ENCODE measurements at places on chromosomes 11 and 22. TPM values are rescaled to one million over a fixed set of nuclear protein-coding genes. Genes with fewer than 3 reads are reported as not detected.

Gene OR8G1
- total RNA-seq = not detected

Gene HIRA
- total RNA-seq = 23.9 TPM

Gene FOLR3
- total RNA-seq = 5.5 TPM

Gene MGAT3
- total RNA-seq = 0.23 TPM

Gene CPSF7
- 12.2 TPM for total RNA-seq

Gene INS
- total RNA-seq = not detected

Gene CCDC73
- total RNA-seq = not detected

Gene C22orf42
- not detected for total RNA-seq
